ENCODE measurements at places on chromosomes 2 and 18.

DNA sequence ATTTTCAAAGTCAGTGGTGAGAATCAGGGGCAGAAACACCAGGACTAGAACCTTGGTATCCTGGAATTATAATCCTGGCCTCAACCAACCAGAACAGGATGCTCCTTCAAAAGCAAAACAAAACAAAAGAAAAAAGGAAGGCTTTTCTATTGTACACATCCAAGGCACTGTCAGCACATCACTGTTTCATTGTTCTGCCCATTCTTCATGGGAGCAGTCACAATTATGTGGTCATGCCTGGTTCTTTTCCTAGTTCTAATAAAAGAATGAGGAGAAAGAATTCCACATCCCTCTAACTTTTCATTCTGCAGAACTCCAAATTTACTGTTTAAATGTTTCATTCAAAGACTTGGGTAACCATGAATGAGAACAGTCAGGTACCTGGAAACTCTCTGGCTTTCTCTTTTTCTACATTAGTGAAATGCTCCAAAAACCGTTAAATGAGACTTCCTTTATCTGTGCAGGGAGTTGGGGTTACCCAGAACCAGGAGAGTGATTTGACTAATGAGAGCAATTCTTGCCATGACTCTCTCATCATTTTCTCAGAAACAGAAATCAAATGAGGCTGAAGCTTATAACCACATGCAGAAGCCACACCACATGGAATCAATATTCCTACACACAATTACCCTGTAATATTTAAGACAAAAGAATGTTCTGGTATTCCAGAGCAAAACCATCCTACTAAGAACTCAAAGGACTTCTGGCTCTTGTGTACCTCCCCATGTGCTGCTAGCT lies 110.9 kb upstream of the CCDC150 start:
- DNase-seq, result no peak

DNA sequence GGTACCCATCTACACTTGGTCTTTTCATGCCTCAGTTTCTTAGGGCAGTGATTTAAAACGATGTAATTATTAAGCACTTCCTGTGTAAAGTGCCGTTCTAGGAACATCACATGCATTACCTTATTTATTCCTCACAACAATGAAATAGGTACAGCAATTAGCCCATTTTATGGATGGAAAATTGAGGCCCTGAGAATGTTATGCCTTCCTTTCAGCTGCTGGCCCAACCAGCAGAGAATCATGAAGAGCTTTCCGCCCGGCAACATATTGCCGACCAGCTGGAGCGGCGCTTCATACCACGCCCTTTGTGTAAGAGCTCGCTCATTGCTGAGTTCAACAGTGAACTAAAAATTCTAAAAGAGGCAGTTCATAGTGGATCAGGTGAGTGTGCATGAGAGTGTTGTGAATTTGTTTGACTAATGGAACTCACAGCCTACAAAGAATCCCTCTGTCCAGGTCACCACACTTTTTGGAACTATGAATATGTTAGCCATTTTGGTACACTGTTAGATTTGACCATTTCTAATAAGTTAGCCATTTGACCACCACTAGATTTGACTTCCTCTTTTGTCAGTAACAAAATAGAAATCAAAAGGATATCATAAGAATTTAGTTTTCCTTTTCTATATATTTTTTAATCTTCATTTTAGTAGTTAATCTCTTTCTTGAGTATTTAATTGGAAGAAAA lies 25.6 kb upstream of the RPE start:
- no peak for DNase-seq

- no peak for DNase-seq
These were observed 71.5 kb downstream of the CDC42EP3 start for GRCh38 chr2:37599688-37600525.

GRCh38 chr2:231877533-231878456 lies 48.4 kb downstream of the NPPC start:
- DNase-seq, result no peak

- no peak for DNase-seq
These were observed 26.2 kb downstream of the TAF4B start for GRCh38 chr18:26252411-26252810.

- DNase-seq, result no peak
These were observed 54.8 kb downstream of the ADI1 start for GRCh38 chr2:3464401-3465005.

DNA sequence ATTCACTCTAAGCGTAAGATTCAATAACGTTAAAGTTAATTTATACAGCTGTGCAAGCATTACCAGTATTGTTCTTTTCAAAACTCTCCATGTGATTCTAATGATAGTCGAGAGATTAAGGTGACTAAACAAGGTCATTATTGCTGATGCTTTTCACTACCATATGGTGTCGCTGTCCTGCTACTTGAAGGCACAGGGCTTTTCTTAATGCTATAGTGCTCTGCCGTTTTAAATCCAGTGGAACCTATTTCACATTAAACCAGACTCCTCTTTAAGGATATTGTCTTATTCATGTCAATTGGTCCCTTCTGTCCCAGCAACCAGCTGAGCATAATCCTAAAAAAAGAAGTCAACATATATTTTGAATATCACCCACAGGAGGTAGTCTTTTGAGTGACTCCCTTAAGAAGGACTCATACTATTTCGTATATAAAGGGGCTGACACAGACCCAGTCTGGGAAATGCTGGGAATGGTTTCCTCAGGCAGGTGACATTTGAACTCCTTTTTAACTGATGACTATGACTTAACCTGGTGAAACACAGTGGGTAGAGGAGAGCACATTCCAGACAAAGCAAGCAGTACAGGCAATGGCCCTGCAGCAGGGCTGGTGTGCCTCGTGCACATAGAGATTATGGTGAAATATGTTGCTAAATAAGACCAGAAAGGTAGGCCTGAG lies 53.9 kb upstream of the CYTIP start:
- DNase-seq, result peak; percentile 56

DNA sequence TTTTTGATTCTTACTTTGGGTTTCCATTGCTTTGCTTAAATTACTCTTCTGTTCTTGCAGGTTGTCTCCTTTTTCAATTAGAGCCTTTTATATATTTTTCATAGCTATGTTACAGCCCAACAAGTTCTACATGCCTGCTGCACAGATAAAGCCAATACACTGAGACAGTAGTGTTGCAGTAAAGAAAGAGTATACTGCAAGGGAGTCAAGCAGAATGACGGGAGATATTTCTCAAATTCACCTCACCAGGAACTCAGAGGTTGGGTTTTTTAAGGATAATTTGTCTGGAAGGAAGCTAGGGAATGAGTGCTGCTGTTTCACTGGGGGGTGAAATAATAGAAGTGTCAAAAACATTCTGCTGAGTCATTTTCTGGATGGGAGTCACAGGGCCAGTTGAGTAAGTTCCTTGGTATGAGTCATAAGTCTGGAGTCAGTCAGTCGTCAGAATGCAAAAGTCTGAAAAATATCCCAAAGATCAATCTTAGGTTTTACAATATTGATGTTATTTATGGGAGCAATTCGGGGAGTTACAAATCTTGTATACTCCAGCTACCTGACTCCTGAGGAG lies 193.0 kb upstream of the RGPD4 start:
- DNase-seq, result no peak

DNA sequence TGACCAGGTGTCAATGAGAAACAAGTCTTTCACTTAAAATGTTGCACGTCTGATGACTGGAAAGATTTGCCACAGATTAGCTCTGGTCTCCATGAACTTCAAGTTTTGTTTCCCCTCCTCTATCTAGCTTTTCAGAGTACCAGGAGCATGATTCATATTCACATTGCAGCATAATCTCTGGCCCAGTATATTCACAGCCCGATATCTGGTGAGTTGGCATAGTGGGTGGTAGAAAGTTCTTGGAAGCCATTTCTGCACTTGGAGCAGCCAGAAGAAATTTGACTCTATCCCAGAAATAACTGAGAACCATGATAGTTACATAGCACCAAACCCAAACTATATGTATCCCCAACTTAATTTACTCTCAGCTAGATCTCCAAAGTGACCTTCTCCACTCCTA lies 503.9 kb downstream of the PID1 start:
- no peak for DNase-seq

DNA sequence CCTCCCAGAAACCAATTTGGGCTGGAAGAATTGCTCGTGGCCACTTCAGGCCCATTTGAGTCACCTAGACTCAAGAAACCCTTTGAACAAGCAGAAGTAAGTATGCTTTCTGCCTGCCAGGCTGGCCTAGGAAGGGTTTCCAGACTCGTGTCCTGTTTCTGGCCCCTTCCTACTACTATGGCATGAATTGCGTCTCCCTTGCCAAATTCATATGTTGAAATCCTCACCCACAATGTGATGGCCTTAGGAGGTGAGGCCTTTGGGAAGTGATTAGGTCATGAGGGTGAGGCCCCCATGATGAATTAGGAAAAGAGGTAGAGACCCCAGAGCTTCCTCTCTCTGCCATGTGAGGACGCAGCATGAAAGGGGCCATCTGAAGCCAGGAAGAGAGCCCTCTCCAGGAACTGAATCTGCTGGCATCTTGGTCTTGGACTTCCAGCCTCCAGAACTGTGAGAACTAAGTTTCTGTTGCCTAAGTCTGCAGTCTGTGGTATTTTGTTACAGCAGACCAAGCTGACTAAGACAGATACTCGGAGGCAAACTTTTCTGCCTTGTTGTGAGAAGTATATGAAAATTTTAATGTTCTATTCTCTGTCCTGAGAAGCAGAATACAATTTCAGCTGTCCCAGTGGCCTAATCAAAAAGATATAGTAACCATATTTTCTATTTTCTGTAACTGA lies 13.1 kb downstream of the GPR45 start:
- DNase-seq, result no peak

DNA sequence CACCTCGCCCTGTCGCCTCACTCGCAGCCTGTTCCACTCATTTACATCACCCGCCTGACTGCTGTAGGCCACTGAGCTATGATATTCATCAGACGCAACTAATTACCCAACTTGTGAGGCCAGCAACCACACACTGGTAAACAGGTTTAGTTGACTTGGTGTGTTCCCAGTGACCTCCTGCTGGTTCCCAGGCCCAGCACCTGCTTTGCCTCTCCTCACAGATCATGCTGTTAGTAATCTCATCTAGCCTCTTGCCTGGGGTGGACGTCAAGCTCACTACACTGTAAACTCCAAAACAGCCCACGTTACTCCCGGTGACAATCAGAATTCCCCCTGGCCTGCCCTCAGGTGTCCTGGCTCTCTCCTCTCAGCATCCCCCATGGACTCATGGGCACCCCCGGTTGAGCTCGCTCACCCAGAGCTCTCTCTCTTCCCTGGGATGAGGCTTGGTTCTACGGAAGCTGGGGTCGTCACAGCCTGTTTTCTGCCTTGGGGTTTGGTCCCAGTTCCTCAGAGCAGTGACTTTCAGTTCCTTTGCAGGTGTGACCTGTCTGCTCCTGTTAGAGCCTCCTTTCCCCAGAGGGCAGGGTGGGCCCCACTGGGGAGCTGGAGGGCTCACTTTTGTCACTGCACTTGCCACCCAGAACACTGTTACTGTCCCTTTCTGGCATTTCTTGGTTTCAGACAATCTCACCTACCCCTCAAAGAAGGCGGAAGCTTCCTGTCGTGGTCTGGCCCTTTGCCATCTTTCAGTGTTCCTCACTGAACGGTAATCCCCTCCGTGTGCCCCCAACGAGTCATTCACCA lies 40.3 kb downstream of the INPP5D start:
- no peak for DNase-seq

GRCh38 chr2:105249181-105249580 lies 7.6 kb downstream of the GPR45 start:
- no peak for DNase-seq

Measured in NCI-H1694 (cell line).